GM13976 (cell line): ENCODE measurements at places on chromosomes 6 and 20.

DNA sequence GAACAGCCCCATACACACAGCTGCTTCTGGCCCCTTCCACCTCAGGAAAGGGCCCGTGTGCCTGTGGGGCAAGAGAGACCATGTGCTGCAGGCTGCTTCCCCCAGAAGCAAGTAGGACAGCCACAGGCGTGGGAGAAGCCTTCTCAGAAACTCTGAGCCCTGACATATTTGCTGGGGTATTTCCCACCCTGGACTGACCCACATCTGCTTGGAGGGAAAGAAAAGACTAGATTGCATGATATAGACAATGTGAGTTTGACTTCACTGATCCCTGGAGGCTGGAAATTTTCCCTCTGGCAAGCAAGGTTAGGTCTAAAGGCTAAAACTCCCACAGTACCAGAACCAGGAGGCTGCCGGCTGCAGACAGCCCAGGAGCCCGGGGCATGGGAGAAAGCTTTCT lies 213.3 kb upstream of the SSTR4 start:
- peak; percentile 17 for DNase-seq

DNA sequence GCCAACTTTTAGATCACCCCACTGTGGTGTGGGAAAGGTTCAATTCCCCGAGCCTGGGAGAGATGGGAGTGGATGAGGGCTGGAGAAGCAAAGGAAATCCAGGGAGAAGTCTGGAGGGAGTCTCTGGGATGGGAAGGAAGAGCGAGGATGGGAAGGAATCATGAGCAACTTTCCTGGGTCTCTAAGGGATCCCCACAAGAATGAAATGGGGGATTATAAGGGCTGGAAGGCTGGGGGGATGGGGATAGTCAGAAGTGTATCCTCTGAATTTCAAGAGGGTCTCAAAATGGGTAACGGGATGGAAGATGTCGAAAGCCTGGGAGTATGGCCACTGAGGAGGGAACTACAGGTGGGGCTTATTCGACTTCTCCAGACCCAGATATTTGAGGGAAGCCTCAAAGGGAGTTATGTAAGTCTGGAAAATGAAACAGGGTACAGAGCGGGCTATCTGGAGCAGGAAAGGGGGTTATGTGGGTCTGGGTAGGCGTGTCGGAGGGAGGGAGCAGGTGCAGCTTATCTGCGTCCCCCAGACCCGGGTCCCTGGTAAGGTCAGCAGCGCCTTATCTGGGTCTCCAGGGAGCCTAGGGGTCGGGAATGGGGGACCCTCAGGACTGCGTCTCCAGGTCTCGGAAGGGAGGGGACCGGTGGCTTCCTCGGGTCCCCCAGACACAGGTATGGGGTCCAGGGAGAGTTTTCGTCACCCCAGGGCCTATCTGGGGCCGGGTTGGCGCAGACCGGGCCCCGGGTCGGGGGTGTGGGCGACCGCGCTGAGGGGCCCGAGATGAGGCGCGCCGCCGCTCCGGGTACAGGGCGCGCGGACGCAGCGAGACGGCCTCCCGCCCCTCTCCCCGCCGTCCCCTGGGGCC lies 550 bp downstream of the PLAGL2 start:
- DNase-seq: no peak

GRCh38 chr6:79170959-79171358 lies 63.5 kb downstream of the HMGN3 start:
- DNase-seq: no peak

DNA sequence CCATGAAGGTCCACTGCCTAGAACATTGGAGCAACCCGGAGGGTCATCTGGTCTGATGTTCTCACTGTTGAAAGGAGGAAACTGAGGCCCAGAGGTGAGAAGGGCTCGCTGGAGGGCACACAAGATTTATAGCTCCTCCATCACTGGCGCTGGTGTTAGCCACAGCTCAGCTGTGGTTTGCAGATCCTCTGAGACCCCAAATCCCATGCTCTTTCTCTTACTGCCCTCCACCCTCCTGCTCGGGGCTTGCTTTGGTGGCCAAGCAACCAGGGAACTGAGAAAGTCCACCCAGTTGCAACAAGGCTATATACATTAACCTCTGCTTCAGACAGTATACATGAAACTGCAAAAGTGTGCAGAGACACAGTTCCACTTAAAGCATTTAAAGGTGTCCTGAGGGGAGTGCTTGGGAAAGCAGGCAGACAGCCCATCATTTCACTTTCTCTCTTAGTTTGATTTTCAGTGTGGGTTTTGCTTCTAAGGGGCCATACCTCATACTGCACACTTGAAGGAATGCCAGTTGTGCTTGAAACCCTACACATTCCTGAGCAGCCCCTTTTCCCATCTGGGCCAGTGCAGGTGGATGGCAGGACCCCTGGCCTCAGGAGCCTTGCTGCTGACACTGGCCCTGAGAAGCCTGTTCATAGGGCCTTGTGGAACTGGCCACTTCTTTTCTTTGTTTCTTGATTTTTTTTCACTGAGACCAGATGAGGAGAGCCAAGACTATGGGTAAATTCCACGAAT lies 347.6 kb downstream of the CDC5L start:
- no peak for DNase-seq

- DNase-seq: no peak
These were observed 56.2 kb downstream of the ADGRF1 start for GRCh38 chr6:46985943-46986342.

DNA sequence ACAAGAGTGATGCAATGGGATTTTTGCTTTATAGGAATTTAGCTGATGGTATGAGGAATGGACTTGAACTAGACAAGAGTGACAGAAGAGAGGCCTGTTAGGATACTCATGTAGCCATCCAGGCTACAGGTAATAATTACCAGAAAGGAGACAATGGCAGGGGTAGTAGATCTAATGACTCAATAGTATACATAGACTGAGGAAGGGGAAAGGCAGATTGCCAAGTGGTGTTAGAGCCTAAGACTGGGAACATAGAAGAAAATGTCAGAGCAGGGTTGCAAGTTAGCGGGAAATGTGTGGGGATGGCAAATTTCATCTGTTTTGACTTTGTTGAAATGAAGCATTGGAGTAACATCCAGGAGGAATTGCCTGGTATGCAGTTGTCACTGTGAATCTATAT lies 295.6 kb downstream of the UTRN start:
- DNase-seq: no peak

DNA sequence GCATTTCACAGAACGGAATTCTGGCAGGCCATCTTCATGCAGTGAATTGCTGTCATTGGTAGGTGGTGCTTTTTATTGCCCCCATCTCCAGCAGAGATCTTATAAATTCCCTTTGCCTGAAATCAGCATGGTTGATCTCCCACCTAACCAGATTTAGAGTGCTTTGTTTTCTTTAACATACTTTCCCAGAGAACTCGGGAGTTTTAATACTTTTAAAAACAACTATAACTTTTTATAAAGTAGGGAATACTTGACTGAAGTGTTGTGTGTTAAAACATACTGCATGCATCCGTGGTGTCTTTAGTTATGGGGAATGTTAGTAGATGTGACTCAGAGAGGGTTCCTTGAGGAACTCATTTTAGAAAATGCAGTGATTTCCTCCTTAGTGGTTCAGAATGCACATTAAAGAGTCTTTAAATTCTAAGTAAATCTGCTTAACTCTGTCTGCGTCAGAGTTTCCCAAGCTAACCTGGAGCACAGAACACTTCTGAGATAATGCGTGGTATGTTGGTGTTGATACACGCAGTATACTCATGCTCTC lies 54.9 kb downstream of the AKAP12 start:
- no peak for DNase-seq

- peak; percentile 78 for DNase-seq
These were observed 57.6 kb upstream of the FOXP4 start for GRCh38 chr6:41488433-41489119.

DNA sequence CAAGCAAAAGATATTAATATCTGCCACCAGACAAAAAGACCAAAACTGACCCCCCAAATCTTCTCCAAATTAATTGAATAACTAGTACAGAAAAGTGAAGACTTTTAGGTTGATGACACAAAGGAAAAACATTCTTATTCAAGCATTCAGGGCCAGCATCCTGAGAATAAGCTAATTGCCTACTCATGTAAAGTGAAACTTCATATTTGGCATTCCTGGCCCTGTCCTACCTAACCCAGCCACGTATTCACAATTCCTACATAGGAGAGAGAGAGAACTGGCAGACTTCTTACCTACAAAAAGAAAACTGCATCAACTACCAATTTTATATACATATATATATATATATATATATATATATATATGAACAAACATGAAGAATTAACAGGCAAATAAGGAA lies 4.9 kb upstream of the ASCC3 start:
- DNase-seq: no peak

GRCh38 chr6:134596191-134596590 lies 278.3 kb upstream of the SGK1 start:
- no peak for DNase-seq
